Cortex of kidney (tissue), 1 donor: ENCODE measurements at places on chromosomes 3 and 15.

DNA sequence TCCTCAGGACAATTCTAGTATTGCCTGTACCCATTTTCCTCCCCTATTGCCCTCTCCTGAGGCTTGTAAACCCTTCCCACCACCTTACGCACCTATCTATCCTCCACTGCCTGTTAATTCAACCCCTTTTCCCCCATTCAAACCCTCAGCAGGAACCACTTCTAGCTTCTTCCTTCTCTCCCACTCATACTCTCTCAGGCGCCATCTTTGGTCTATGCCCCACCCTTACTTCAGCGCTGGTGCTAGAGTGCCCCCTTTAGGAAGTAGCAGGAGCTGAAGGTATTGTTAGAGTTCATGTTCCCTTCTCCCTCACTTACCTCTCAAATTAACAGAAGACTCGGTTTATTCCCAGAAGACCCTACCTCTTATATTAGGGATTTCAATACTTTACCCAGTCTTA, 121.8 kb upstream of the NLGN1 start:
- DNase-seq: no peak

- no peak for DNase-seq
These were observed 32.1 kb upstream of the KCNH8 start for GRCh38 chr3:19116239-19116638.

GRCh38 chr15:99430881-99431401, 134.8 kb upstream of the MEF2A start:
- no peak for DNase-seq

DNA sequence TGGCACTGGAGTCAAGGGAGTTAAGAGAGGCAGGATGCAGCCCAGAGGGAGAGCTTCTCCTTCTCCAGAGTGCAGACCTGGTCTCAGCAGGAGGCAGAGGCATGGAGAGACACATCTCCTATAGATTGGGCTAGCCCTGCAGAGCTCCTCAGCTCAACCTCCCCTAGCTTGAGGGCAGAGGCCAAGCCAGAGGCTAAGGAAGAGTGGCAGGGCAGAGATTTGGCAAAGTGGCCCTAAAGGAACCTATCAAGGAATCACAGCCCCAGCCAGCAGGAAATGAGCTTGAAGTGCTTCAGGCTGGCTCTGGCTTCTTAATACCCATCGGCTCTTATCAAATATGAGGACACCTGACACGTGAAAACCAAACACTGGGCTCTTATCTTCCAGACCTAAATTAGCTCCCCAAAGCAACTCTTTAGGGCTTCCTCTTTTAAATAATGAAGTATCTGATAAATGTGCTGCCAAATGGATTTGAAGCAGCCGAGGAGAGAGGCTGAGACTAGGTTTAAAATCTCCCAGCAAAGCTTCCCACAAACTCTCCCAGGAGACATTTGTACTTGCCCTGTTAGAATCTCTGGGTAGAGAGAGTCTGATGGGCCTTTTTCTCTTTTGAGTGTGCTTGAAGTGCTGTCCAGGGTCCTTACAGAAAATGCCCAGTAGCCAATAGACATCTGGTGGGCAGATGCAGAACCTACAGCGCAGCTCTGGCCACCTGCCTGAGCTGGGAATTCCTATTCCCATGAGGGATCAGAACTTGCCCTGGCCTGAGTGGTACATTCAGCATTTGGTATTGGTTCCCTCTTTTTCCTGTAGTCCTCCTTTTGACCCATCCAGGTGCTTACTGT, 271.4 kb downstream of the CLSTN2 start:
- no peak for DNase-seq

DNA sequence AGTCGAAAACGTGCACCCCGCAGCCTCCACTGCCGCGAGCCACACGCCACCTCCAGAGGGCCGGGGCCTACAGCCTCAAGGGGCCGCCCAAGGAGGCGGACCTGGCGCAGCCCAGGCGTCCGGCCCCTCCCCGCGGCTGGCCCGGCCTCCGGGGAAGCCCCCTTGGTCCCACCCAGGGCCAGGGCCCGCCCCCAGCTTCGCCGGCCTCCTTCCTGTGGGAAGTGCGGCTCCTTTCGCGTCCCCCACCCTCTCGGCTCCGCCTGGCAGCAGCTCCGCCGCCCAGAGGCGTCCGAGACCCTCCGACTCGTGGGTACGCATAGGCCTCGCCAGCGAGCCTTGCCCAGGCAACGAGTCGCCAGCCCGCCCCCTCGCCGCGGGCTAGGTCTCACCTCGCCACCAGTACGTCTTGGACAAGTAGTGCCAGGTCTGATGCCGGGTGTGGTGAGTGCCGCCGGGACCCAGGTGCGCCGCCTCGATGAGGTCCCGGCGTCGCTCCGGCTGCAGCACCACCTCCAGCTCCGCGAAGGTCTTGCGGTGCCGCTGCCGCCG, 642 bp downstream of the ZBTB11 start:
- no peak for DNase-seq

DNA sequence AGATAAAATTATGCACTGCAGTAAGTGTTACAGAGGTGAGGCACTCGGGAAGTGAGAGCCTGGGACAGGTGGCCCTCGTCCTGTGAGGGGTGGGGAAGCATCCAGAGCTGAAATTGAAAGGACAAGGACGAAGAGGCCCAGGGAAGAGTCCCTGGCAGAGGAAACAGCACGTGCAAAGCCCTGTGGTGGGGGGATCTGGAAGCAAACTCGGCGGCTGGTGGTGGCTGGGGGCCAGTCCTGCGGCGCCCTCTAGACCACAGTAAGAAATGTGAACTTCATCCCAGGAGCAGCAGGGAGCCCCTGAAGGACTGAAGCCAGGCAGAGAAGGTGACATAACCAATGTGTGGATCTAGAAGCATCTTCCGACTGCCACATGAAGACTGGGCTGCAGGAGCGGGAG, 42.8 kb downstream of the GRIP2 start:
- DNase-seq: no peak

- DNase-seq: no peak
These were observed 753 bp downstream of the PLCH1 start for GRCh38 chr3:155744010-155744625.

GRCh38 chr15:66496951-66497501, 536 bp downstream of the SNAPC5 start:
- no peak for DNase-seq

DNA sequence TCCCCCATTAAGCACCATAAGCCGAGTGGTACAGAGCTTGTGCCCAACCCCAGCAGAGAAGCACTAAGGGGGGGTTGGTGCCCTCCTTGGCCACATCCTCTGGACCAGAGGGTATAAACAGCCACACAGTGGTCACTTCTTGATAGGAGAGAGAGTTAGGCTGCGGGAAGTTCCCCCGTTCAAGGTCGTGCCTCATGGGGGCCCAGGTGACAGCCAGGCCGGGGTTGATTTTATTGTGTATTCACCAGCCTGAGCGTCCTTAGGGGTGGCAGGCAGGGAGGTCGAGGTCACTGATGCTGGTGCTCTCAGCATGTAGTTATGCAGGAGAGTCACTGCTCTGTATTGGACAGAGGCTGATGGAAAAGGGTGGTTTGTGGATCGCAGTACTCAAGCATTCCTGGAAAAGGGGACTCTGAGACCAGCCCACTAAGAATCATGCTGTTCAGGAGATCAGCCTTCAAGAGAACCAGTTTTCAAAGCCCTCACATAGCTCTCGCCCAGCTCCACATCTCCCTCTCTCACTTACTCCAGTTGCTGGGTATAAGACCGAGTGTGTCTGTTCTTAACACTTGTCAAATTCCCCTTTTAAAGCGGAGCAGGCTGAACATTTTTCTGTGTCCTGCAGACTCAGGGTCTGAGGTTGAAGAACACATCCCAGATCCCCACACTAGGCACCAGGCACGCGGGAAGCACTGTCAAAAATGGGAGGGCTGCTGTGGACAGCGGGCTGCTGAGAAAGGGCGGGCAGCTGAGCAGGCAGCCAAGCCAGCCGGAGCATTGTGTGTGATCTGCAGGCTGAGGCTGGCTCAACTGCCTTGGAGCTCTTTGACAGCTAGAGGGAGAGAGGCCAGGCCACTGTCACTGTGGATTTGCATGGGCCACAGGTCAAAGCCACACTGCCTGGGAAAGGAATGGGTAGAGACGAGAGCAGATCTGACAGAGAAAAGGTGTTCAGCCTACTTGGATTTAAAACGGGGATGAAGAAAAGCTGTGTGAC, 279.3 kb upstream of the LRRFIP2 start:
- DNase-seq: no peak

GRCh38 chr15:97501291-97501690, 459.2 kb upstream of the ARRDC4 start:
- no peak for DNase-seq

DNA sequence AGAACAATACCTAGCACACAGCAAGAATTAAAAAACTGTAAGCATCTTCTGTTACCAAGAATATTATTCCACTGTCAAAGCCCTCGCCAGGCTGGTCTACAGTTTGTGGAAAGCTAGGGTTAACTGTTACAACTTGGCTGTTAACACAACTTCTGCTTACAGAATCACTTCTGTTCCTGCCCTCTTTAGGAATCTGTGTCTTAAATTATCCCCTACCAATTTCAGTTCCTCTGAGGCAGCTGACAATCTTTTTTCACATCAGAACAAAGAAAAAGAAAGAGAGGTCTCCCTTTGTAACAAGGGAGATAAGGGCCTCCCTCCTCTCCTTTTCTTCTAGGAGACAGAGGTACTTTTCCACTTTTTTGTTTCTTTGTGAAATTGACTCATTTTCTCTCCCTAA, 188.9 kb downstream of the FMN1 start:
- DNase-seq: no peak

- DNase-seq: no peak
These were observed 8.4 kb downstream of the TMEM40 start for GRCh38 chr3:12750658-12751071.

- no peak for DNase-seq
These were observed 18.6 kb upstream of the DNAAF4 start for GRCh38 chr15:55526559-55527036.

DNA sequence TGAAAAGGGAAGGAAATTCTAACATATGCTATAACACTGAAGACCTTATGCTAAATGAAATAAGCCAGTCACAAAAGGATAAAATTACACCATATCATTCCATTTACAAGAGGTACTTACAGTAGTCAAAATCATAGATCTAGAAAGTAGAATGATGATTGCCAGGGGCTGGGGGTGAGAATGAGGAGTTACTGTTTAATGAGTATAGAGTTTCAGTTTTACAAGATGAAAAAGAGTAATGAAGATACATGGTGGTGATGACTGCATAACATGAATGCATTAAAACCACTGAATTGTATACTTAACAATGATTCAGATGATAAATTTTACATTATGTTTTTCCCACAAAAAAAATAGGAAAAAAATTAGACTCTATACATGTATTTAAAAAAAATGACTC, 152.6 kb downstream of the SCAPER start:
- DNase-seq: no peak

DNA sequence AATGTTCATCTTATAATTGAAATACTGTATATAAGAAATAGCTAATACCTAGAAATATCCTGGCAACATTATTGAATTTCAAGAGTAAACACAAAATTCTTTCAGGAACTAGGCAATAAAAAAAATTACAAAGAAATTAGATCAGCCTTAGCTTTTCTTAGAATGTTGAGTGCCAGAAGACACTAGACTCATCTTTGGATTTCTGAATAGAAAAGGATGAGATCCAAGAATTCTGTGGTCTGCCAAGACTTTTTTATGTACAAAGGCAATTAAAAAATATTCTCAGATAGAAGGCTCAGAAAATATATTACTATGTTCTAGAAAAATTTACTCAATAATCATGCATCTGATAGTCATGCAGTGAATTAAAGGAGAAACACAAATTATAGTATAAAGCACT, 294.5 kb upstream of the CDIN1 start:
- no peak for DNase-seq

DNA sequence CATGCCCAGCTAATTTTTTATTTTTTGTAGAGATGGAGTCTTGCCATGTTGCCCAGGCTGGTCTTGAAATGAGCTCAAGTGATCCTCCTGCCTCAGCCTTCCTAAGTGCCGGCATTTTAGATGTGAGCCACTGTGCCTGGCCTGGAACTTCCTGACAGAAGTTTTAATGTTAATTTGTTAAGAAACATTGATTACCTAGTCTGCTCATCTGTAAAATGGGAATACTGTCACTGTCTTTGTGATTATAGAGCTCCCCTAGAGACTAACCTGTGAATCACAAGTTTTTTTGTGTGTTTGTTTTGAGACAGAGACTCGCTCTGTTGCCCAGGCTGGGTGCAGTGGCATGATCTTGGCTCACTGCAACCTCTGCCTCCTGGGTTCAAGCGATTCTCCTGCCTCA, 4.3 kb upstream of the EIF3J start:
- DNase-seq: no peak

- DNase-seq: no peak
These were observed 16.6 kb downstream of the MASP1 start for GRCh38 chr3:187274977-187275338.

GRCh38 chr3:79414806-79415205, 353.0 kb downstream of the ROBO1 start:
- no peak for DNase-seq

- DNase-seq: no peak
These were observed 65.4 kb downstream of the GBE1 start for GRCh38 chr3:81696090-81696489.

GRCh38 chr15:96340348-96340597, 9.8 kb downstream of the NR2F2 start:
- DNase-seq: no peak

GRCh38 chr3:59499954-59500353, 450.1 kb upstream of the CFAP20DC start:
- no peak for DNase-seq

DNA sequence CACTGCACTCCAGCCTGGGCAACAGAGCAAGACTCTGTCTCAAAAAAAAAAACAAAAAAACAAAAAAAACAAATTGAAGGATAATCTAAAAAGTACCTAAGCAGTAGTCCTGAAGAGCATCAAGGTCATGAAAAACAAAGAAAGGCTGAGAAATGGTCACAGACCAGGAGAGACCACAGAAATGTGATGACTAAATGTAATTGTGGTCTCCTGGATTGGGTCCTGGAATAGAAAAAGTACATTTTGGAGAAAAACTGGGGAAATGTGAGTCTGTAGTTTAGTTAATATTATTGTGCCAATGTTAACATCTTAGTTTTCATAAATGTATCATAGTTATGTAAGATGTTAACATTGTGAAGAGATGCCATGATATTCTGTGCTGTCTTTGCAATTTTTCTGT, 267.5 kb upstream of the NR2E3 start:
- no peak for DNase-seq

DNA sequence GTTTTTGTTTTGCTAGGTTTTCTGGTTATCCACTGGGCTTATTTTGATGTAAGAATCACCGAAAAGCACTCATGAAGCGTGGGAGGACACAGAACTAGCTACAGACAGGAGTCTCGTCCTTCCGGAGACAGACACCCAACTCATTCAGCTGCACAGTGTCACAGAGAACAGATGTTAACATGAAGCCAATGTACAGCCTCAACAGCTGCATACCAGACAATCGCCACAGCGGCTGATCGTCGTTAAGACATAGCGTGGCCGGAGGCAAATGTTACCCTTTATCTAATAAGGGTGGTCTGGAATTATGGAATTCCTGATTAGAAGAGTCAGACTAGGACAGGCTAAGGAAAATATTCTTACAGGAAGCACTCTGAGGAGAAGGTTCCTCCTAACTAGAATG, 1.1 kb upstream of the PYGO1 start:
- no peak for DNase-seq

GRCh38 chr3:94285872-94286271, 223.0 kb downstream of the NSUN3 start:
- DNase-seq: no peak

GRCh38 chr15:62648954-62649353, 393.6 kb upstream of the TPM1 start:
- no peak for DNase-seq
